ENCODE measurements at places on chromosomes 7 and 10. TPM values are rescaled to one million over a fixed set of nuclear protein-coding genes. Genes with fewer than 3 reads are reported as not detected.

- H3K27me3 ChIP-seq, result no peaks in the 10 kb centered on the region
- H3K36me3 ChIP-seq, result peaks cover 35% of the 10 kb centered on the region
- DNase-seq, result peak; percentile 55
- H3K27ac ChIP-seq, result peak overlapping the region; percentile 83
Measured at GRCh38 chr7:74174606-74175082, 488 bp downstream of the EIF4H start.

- H3K27me3 ChIP-seq, result no peaks in the 10 kb centered on the region
- H3K36me3 ChIP-seq, result no peaks in the 10 kb centered on the region
- no peaks in the 10 kb centered on the region for H3K4me1 ChIP-seq
- DNase-seq, result no peak
- H3K4me3 ChIP-seq, result no peak overlapping the region
Measured at GRCh38 chr10:131176907-131177306, 134.6 kb downstream of the TCERG1L start.

DNA sequence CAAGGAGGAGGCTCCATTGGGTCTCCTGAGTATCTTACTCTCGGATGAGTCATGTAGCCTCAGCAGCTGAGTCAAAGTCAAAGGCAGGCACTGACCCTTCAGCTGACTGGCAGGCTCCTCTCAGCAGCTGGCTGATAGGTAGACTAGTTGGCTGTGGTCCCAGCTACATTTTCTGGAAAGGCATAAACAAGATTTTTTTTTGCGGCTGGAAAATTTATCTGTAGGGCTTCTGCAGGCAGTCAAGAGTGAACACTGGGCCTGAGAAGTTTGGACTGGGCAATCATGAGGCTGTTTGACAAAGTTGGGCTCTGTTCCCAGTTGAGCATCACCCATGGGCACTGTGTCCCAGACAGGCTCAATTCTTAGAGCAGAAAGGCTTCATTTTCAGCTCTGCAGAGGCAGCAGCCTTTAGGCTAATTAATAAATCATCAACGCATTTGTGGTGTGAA lies 796.2 kb downstream of the CCSER2 start:
- H3K36me3 ChIP-seq, result no peaks in the 10 kb centered on the region
- no peak overlapping the region for H3K4me3 ChIP-seq
- H3K27ac ChIP-seq, result no peak overlapping the region
- DNase-seq, result no peak

DNA sequence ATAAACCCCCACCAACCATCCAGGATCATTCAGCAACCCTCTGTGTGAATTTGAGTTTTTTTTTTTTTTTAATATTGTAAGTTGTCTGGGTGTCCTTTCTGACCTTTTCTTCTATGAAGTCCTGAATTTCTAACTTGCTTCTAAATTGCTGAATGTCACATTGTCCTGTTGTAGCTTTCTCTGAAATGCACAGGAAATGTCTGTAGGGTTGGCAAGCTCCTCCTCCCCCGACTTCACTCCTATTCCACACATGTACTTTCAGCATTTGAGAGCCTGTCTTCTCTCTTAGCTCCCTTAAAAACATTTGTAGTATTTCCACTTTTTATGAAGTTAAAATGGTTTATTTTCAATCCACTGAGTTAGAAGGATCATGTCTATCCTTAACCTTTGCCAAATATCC lies 3.3 kb upstream of the CNNM2 start:
- no peaks in the 10 kb centered on the region for H3K27me3 ChIP-seq
- DNase-seq, result no peak
- H3K4me3 ChIP-seq, result no peak overlapping the region
- H3K27ac ChIP-seq, result no peak overlapping the region
- H3K36me3 ChIP-seq, result no peaks in the 10 kb centered on the region
- H3K4me1 ChIP-seq, result no peaks in the 10 kb centered on the region

Gene ACSM6
- 0.08 TPM for total RNA-seq

Data from SJCRH30 (cell line).